Cortex of kidney (tissue), 1 donor: ENCODE measurements at places on chromosomes 3 and 15.

- no peak for DNase-seq
Observed at GRCh38 chr3:46549989-46550388, 16.1 kb downstream of the LRRC2 start.

- DNase-seq, result no peak
Observed at GRCh38 chr3:174955513-174956016, 96.4 kb downstream of the NAALADL2 start.

GRCh38 chr3:65181391-65181871, 493.6 kb upstream of the ADAMTS9 start:
- no peak for DNase-seq

DNA sequence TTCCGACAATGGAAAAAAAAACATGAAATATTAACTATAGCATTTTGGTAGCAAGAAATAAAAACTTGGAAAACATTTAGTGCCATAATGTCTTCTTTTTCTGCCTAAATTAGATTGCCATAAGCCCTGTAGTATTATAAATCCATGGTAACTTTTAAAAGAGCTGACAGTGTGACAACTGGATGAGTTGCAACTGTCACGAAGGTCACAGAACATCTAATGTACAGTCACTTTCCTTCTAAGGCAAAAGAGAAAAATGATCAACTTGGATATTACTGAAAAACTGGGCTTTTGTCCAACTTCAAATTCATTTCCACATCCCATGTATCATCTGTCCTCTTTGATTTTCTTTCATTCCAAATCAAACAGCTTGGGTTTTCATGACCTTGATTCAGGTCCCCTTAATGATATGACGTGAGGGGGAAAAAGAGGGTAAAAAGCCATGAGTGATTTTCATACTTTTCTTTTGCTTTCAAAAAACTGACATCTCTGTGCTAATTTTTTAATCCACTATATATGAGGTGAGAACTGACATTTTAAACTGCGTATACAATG, 602 bp downstream of the CPB1 start:
- DNase-seq, result no peak

DNA sequence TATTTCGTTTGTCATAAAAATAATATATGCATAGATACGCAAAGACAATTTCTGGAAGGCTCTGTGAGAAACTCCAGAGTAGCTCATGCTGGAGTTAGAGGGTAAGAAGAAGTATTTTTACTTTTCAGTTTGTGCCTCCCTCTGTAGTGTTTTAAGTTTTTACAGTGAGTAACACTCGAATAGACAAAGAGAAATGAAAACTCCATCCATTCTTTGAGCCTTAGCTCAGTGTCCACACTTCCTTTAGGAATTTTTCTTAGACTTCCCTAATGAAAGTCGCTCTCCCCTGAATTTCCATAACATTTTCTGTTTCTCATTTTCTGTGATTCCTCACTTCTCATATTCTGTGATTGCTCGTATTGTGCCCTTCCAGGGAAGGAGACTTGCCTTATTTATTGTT, 2.1 kb downstream of the BLOC1S6 start:
- DNase-seq, result no peak

GRCh38 chr15:99430881-99431401, 134.8 kb upstream of the MEF2A start:
- DNase-seq, result no peak

GRCh38 chr3:20846066-20846465, 660.1 kb upstream of the SGO1 start:
- no peak for DNase-seq

- no peak for DNase-seq
Observed at GRCh38 chr3:196756732-196757131, 17.1 kb downstream of the PAK2 start.

- no peak for DNase-seq
Observed at GRCh38 chr3:184381261-184382224, 1.7 kb downstream of the CHRD start.

- no peak for DNase-seq
Observed at GRCh38 chr15:21261396-21261964, 178.8 kb downstream of the POTEB3 start.

- no peak for DNase-seq
Observed at GRCh38 chr3:24829629-24830229, 335.1 kb upstream of the THRB start.

- no peak for DNase-seq
Observed at GRCh38 chr3:13098192-13098988, 25.2 kb upstream of the IQSEC1 start.

GRCh38 chr3:193237030-193237429, 4.0 kb upstream of the PLAAT1 start:
- no peak for DNase-seq

DNA sequence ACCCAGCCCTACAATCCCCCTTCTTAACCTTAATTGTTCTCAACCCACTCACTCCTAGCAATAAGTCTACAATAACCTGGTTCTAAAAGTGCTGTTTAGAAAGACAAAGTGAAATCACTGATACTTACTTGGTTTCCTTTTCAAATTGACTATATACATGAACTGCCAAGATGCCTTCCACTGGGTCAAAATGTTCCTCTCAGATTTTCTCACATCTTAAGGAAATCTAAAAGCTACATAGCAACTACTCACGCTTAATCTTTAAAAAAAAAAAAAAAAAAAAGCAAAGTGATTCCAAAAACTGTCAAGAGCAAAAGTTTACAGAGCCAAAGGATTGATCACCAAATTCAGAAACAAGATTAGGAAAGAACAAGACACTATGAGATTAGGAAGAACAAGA, 68.7 kb upstream of the MAP4 start:
- no peak for DNase-seq

DNA sequence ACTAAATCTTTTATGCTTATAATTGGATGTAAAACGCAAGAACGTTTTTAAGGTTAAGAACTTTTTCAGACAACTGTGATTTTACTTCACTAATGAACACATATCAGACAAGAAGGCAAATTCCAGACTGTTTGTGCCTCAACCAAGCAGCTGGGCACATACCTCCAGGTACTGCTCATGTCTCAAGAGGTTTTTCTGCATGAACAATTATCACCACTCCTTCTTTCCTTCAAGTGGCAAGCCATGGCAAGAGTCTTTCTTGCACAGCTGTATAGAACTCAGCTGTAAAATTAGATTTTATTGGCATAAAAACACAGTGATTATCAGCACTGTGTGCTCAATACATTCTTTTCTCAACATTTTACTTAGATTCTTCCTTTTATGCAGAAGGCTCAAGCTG, 64.3 kb downstream of the FNDC3B start:
- no peak for DNase-seq

DNA sequence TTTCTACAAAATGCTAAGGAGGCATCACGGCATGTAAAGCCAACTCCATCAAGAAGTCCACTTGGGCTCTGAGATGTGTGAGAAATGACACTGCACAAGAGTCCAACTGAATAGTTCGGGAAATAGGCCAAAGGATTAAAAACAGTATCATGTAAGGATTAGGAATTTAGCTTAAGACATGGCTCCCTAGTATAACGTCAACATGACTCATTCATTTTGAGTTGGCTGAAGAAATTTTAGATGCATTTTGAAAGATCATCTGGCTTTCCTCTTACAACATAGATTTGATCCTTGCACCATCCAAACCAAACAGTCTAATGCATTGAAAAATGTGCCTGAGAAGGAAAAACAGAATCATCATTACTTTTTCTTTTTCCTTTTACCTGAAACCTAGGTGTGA, 109.3 kb upstream of the MME start:
- DNase-seq, result no peak

GRCh38 chr15:77650265-77650664, 17.6 kb upstream of the LINGO1 start:
- DNase-seq, result no peak

DNA sequence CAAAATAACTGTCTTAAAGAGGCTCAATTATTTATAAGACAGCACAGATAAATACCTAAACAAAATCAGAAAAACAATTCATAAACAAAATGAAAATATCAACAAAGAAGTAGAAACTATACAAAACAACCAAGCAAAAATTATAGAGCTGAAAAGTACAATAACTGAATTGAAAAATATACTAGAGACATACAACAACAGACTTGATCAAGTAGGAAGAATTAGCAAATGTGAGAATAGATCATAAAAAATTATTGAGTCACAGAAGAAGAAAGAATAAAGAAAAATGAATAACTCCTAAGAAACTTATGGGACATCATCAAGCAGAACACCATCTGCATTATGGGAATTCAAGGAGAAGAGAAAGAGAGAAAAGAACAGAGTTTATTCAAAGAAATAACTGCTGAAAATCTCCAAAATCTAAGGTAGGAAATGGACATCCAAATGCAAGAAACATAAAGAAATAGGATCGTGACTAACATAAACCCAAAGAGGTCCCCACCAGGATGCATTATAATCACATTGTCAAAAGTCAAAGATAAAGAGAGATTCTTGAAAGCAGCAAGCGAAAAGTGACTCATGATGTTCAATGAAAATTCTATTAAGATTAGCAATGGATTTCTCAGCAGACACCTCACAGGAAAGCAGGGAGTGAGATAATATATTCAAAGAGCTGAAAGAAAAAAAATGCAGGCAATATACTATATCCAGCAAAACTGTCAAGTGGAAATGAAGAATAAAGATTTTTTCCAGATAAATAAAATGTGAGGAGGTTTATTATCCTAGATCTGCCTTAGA, 85.9 kb downstream of the DCLK3 start:
- DNase-seq, result no peak

DNA sequence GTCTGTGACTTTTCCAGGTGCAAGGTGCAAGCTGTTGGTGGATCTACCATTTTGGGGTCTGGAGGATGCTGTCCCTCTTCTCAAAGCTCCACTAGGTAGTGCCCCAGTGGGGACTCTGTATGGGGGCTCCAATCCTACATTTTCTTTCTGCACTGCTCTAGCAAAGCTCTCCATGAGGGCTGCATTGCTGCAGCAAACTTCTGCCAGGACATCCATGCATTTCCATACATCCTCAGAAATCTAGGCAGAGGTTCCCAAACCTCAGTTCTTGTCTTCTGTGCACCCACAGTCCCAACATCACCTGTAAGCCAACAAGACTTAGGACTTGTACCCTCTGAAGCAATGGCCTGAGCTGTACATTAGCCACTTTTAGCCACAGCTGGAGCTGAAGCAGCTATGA, 694.5 kb upstream of the BCHE start:
- DNase-seq, result no peak

- DNase-seq, result no peak
Observed at GRCh38 chr3:131762981-131763564, 260.3 kb upstream of the MRPL3 start.

- DNase-seq, result no peak
Observed at GRCh38 chr3:9916734-9917680, at the start of gene IL17RC. IL17RC (plus strand) TSS chr3:9917098; CDS start chr3:9917316, 218 bp downstream.

- DNase-seq, result no peak
Observed at GRCh38 chr15:35822153-35822552, 276.2 kb upstream of the DPH6 start.

- DNase-seq, result no peak
Observed at GRCh38 chr3:45528429-45528828, 66.1 kb upstream of the LIMD1 start.

DNA sequence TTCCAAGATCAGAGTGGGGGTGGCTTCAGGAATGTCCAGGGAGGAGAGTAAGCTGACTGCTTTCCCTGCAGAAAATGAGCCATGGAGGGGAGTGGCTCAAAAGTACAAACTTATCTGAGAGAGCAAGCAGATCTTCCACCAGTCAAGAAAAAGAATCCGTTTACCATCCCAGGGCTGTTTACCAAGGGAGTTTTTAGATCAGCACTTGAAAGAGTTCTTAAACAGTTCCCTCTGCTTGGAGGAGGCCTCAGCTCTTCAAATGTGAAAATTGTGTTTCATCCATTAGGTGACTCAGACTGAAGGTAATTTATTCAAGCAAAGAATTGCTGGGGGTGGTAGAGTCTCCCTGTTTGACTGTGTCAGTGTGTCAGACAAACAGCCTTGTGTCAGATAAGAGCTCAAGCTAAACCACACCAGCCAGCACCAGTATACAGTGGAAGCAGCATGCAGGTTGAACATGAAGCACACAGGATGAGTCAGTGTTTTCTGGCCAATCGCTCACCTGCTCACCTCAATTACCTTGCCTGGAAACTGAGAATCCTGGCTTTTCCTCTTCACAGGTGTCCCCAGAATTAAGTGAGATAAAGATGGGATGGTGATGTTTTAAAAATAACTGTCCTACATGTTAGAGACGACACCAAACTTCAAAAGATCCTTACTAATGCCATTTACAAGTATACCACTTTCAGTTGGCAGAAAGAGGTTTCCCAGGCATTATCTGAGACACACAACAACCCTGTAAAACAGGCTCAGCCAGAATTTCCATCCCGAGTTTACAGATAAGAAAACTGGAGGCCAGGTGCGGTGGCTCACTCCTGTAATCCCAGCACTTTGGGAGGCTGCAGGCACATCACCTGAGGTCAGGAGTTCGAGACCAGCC, 21.7 kb downstream of the SH3BP5 start:
- DNase-seq, result no peak

DNA sequence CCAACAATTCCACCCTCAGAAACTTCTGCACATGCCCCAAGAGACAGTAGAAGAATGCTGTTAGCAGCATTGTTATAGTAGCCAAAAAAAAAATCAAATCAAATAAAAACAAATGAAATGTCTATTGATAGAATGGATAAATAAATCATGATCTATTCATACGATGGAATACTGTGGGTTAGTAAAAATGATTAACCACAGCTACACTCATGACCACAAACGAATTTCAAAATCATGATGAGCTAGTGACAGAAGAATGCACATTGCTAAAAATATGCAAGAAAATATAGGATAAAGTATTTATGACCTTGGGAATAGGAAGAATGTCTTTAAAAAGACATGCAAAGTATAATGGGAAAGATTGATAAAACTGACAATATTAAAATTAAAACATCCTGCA, 57.5 kb upstream of the ACAN start:
- no peak for DNase-seq

DNA sequence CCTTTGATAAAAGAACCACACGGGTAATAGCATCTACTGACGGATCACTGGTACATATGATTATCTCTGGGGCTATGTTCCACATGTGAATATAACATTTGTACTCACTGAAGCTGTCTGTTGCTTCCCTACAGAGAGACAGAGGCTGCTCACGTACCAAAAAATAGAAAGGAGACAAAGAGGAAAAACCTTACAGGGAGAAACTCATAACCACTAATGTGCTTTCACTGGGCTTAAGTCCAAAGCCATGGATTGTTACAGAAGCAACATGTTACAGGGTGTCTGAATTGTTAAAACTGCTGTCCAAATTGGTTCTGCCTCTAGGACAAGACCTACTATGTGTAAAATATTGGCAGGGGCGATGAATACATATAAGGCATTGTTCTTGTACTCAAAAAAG, 311.9 kb downstream of the FOXP1 start:
- DNase-seq, result no peak

- no peak for DNase-seq
Observed at GRCh38 chr3:5616873-5617272, 429.4 kb downstream of the EDEM1 start.
